ENCODE measurements at places on chromosomes 2 and 18. TPM values are rescaled to one million over a fixed set of nuclear protein-coding genes. Genes with fewer than 3 reads are reported as not detected.

DNA sequence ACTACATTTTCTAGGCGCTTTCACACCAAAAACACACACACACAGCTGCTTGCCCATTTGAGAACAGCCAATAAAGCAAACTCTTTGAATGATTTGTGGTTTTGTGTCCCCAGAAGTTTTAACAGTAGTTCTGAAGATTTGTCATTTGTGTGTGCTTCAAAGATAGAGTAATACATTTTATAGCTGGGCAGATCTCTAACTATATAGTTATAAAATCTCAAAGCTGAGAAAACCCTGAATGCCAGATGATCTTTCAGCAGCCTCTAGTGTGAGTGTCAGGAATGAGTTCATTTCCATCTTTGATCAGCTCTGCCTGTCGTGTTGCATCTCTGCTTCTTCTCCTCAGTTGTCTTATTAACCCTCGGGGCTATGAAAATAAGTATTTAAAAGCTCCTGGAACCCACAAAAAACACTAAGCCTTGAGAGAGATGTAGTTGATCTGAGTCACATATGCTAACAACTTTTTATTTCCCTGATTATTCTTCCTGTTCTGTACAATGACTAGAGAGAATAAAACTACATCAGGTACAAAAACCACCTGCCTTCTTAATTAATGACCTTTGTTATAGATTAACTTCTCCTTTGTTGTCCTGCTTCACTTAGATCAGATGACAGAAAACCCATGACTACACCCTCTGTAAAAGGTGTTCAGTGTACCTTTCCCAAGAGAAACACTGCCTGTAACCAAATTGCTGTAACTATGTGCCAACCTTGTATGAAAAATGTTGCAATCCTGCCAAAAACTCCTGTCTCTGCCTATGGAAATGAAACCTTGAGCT is 30.0 kb upstream of the SLC3A1 start:
- no peak for DNase-seq

DNA sequence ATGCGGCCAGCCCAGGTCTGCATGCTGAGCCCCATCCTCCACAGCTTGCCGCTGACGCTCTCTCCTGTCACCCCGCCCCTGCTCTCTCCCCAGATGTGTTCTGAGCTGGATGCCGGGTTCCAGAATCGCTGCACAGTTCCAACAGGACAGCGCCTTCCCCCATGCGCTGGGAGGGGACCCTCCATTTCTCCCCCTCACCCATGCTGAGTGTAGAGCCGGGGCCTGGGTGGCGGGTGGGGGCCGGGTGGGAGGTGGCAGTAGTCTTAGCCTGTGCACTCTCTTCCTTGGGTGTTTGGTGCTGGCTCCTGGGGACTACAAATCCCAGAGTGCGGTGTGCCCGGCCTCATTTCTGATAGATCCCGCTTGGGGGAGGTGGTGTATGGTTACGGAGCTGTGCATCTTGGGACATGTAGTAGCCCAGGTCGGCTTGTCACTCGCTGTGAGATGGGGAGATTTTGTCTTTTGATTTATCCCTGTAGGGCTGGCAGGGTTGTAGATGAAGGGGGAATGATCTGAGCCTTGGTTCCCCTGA is 6.8 kb downstream of the DNAJB2 start:
- DNase-seq = no peak

DNA sequence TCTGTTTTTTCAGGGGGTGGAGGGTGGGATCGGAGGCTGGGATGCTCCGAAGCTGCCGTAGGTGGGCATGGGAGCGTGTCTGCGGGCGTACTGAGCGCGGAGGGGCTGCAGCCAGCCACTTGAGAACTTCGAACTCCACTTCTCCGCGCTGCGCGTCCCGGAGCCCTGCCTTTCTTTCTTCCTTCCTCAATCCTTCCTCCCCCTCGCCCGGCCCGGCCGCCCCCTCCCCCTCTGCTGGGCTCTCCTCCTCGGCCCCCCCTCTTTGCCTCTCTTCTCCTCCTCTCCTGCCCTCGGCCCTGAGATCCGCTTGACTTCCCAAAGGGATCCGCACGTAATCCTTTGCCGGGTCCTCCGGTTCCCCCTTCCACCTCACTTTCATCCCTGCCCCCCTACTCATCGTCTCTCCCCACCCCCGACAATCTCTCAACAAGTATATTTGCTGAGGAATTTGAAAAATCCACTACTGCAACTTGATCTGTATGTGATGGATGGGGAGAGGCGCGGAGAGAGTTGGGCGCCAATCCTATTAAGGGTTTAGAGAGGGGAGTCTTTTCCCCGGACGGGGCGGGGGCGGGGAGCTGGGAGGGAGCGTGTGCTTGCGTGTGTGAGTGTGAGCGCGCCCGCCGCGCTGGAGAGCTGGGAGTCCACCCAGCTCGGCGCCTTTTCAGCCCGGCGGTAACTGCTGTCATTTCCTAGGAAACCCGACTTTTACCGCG is 1.1 kb downstream of the GLI2 start:
- DNase-seq = peak; percentile 2

DNA sequence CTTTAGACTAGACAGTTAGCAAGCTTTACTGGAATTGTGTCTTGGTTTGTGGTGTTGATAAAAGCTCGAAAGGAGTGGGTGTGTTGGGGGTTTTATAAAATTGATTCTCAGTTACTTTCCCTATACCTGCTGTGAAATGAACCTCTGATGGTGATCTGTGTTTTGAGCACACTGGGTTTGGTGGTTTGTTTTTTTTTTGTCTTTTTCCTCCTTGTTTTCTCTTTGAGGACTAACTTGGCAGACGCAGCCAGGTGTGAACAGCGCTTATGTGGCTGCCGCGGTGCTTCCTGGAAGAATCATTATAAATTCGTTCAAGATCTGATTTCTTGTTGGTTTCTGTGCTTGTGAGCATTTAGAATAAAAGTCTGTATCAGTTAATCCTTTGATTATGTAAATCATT is 28.5 kb downstream of the GRHL1 start:
- DNase-seq = no peak

ALPI gene
- not detected for total RNA-seq

DNA sequence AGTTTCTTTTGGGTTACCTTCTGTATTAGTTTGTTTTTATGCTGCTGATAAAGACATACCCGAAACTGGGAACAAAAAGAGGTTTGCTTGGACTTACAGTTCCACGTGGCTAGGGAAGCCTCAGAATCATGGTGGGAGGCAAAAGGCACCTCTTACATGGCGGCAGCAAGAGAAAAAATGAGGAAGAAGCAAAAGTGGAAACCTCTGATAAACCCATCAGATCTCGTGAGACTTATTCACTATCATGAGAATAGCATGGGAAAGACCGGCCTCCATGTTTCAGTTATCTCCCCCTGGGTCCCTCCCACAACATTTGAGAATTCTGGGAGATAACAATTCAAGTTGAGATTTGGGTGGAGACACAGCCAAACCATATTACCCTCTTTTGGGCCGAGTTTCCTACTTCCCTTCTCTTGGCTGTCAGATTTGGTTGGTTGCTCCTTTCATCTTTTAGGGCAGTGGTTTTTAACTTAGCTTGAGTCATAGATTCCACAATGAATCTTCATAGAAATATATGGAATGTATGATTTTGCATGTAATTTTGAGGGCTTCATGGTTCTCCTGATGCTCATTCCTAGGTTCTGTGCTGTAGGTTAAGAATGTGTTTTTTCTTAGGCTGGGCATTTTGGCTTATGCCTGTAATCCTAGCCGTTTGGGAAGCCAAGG is 44.2 kb downstream of the CEP192 start:
- no peak for DNase-seq

DNA sequence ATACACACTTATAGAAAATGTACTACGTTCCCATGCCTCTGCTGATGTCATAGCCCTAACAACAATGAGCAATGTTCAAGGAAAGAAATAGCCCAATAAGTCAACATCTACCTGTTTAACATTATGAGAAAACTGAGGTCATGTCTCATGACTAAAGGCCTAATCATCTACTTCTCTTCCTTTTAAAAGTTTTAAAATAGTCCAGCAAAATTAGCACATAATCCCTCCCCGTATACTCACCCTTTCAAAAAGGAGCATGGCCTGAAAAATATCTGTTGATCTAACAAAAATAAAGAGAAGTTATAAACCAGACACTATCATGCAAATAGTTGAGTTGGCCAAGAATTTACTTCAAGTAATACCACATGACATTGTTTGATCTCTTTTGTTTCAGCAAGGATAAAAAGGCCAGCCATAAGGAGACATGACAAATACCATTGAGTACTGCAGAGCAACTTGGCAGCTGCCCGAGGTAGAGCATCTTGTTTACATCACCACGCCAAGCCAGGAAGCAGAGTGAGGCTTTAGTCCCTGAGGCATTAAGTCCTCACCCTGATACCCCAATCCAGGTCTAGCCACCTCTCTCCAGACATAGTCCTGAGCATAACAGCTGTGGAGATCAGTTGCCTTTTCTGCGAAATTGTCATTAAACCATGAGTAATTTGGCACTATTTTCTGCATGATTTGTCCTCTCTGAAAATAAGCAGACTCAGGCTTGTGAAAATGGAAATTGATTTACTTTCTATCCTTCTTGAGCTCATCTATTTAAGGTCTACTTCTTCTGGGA is 137.4 kb upstream of the ETAA1 start:
- no peak for DNase-seq

NGEF gene
- 2.5 TPM for total RNA-seq

GRCh38 chr2:72106978-72107377 is 40.7 kb downstream of the CYP26B1 start:
- no peak for DNase-seq

DNA sequence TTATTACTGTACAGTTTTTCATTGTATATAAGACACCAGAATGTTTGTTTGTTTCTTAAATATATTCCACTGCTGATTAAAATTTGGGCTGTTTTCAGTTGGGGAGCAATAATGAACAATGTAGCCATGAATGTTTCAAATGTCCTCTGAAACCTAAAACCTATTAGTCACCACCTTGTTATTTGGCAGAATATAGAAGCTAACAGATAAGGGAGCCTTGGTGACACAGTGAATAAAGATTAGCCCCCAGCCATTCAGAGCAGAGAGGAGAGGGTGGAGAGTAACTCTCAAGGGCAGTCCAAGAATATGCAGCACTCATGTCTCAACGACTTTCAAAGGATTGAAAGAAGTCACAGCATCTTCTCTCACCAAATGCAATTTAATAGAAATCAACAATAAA is 43.1 kb upstream of the ATP8B1 start:
- no peak for DNase-seq

GRCh38 chr2:118604811-118605210 is 242.6 kb downstream of the EN1 start:
- no peak for DNase-seq

DNA sequence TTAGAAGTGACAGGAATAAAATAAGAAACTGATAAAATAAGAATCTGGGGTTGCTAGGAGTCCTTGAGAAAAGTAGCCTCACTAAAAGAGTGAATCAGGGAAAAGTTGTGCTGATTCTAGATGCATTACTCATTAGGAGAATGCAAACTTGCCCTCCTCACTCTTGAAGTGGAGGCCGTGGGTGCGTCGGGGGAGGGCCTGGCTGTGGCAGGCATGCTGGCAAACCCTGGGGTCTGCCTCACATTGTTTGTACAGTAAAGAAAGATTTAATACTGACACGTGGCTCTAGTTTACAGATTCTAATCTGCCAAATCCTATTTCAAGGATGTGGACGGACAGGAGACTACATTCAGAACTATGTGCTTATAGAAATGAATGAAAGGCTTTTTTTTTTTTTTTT is 41.9 kb downstream of the TANC1 start:
- no peak for DNase-seq

VWA3B gene
- not detected for total RNA-seq

GRCh38 chr2:72082887-72083286 is 64.8 kb downstream of the CYP26B1 start:
- no peak for DNase-seq

All from activated T-helper 2 cell treated with anti-CD3 and anti-CD28 coated beads, Interferon-gamma antibody, Interleukin-2, Interleukin-4, amounts not matched to agents 10 μg/mL and 5 μg/mL and 100 μg/mL, durations not matched to agents 14 hours and 24 hours and 36 hours (primary cell).